ENCODE measurements at places on chromosomes 12 and 14.

- peak overlapping the region; percentile 39 for H3K4me3 ChIP-seq
- H3K36me3 ChIP-seq: peaks cover 20% of the 10 kb centered on the region
- peaks cover 69% of the 10 kb centered on the region for H3K4me1 ChIP-seq
- H3K27ac ChIP-seq: peak overlapping the region; percentile 1
- DNase-seq: peak; percentile 68
Measured at GRCh38 chr14:89422181-89422951, 5.3 kb upstream of the FOXN3 start.

DNA sequence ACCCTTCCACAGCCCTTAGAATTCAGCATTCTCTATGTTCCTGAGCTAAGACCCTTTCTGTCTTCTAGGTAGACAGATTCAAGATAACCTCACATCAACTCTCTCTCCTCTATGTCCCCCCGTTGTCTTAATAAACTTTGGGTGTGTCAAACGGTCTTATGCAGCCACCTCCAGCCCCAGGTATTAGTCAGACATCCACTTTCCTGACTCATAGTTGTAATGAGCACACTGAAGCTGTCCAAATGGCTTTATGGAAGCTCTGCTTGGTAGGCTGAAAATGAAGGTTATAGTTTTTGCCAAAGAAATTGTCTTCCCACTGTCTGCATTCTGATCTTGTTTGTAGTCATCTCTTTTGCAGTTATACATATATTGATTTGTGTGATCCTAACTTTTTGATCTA is 482.0 kb downstream of the RMST start:
- no peaks in the 10 kb centered on the region for H3K27me3 ChIP-seq
- H3K4me3 ChIP-seq: no peak overlapping the region
- H3K36me3 ChIP-seq: no peaks in the 10 kb centered on the region
- no peak overlapping the region for H3K27ac ChIP-seq

DNA sequence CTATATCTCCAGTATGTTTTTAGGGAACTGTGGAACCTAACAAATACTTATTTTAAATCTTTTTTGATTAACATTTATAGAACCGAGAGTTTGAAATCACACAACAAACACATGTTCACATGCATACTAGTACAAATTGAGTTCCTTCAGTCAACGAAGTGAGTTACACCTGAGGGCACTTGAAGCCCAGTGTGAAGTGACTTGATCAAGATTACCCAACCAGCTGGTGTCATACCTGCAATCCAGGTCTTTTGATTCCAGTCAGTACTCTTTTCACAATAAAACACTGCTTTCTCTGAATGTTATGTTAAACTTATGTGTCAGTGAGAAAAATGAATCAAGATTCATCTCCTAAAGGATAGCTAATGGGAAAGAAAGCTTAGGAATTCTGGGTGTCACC is 35.2 kb downstream of the VRK1 start:
- no peaks in the 10 kb centered on the region for H3K27me3 ChIP-seq
- DNase-seq: no peak
- no peak overlapping the region for H3K4me3 ChIP-seq
- peaks cover 54% of the 10 kb centered on the region for H3K36me3 ChIP-seq

- H3K4me3 ChIP-seq: no peak overlapping the region
- peaks cover 7% of the 10 kb centered on the region for H3K4me1 ChIP-seq
- H3K36me3 ChIP-seq: no peaks in the 10 kb centered on the region
- H3K27me3 ChIP-seq: peaks cover 55% of the 10 kb centered on the region
- H3K27ac ChIP-seq: no peak overlapping the region
- peak; percentile 42 for DNase-seq
Measured at GRCh38 chr12:1634590-1635191, 5.7 kb downstream of the WNT5B start.

DNA sequence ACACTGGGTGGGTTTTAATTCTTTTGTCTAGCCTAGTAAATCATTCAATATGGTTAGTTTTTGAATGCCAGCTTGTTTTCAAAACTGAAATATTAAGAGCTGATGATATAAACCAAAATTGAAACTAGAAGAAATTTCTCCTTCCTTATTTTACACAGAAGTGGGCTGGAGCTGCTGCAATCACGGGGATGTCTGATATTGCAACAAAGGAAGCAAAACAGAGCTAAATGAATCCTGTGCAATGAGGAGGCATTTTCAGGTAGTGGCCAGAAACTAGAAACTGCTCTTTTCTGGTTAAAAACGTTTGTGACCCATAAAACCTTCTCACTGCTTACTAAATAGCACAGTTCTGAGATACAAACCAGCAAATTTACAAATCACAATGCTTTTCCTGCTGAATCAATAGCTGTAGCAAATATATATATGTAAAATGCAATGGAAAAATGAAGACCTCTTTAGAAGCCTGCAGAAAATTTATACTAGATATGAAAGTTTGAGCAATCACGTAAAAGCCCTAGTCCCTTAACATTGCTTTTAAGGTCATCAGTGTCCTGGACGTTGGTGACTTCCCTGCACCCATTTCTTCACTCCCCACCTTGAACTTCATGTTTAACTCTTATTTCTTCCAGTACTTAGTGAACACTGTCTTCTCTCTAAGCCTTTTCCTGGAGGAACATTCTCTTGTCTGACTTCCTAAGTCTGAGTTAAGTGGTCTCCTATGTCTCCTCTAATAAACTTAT is 15.9 kb upstream of the LRRK2 start:
- DNase-seq: no peak
- H3K27me3 ChIP-seq: no peaks in the 10 kb centered on the region
- no peak overlapping the region for H3K4me3 ChIP-seq
- no peaks in the 10 kb centered on the region for H3K36me3 ChIP-seq

DNA sequence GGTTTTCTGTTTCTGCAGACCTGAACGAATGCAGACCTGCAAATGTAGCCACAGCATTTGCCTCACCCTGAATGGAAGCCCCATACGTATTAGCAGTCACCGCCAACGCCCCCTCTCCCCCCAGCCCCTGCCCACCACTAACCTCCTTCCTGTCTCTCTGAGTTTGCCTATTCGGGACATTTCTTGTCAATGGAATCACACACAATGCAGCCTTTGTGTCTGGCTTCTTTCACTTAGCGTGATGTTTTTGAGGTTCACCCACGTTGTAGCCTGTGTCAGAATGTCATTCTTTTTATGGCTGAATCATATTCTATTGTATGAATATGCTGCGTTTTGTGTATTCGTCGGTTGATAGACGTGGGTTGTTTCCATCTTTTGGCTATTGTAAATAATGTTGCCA is 178.6 kb downstream of the AACS start:
- peaks cover 4% of the 10 kb centered on the region for H3K27me3 ChIP-seq
- no peak overlapping the region for H3K4me3 ChIP-seq
- no peaks in the 10 kb centered on the region for H3K4me1 ChIP-seq
- H3K27ac ChIP-seq: no peak overlapping the region

DNA sequence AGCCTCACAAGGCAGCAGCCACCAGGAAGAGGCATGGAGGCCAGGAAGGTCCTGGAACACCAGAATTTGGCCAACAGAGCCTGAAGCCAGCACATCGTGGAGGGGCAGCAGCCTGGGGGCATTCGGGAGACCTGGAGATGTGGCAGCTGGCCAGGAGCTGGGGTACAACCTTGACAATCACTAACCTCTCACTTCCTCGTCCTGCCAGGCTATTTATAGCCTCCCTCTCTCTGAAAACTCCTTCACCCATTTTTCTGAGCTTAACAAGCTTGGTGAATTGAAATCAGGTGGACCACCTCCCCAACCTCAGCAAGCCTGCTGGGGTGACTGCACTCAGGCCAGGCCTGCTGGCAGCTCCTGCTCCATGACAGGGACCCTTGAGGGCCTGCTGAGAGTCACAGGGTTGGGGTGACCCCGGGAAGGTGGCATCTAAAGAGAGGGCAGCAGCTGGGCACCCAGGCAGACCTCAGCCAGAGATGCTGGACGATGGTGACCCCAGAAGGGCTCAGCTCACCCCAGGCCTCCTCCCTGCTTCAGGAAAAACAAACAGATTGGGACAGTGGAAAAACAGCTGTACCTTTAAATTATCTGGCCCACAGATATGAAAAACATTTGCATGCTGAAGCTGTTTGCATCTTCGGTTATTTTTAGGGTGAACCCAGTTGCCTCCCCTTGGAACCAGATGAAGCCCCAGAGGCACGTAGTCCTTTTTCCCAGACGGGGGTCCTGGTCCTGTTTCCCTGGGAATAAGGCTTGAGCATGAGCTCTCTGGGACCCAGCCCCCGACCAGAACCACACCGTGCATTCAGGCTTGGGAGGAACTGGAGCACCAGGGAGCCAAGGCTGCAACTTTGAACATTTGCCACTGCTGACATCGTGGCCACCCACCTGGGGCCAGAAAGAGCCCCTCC is 67.0 kb downstream of the PITPNM2 start:
- H3K27me3 ChIP-seq: no peaks in the 10 kb centered on the region
- H3K36me3 ChIP-seq: no peaks in the 10 kb centered on the region
- no peak for DNase-seq
- H3K4me3 ChIP-seq: no peak overlapping the region
- no peak overlapping the region for H3K27ac ChIP-seq
- no peaks in the 10 kb centered on the region for H3K4me1 ChIP-seq

- no peak for DNase-seq
- no peak overlapping the region for H3K4me3 ChIP-seq
- H3K36me3 ChIP-seq: no peaks in the 10 kb centered on the region
- H3K27me3 ChIP-seq: no peaks in the 10 kb centered on the region
- H3K27ac ChIP-seq: no peak overlapping the region
Measured at GRCh38 chr14:100857233-100857922, 31.5 kb downstream of the MEG3 start.

DNA sequence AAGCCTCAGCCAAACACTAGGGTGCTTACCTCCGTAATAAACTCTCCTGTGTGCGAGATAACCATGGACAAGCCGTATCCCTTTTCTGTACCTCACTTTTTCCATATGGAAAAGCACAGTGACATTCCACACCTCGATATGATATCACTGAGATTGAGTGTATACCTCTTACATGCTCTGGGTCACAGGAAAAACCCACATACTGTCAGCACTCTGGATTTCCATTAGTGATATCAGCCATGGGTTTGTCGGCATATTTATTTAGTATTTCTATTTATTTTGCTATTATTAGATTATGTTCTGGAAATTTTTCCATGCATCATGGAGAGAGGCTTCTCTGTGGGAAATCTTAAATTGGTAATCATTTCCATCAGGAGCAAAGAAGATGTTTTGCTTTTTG is 28.0 kb upstream of the DAAM1 start:
- H3K27ac ChIP-seq: no peak overlapping the region
- peaks cover 14% of the 10 kb centered on the region for H3K27me3 ChIP-seq
- peaks cover 1% of the 10 kb centered on the region for H3K4me1 ChIP-seq
- H3K36me3 ChIP-seq: no peaks in the 10 kb centered on the region
- no peak for DNase-seq

DNA sequence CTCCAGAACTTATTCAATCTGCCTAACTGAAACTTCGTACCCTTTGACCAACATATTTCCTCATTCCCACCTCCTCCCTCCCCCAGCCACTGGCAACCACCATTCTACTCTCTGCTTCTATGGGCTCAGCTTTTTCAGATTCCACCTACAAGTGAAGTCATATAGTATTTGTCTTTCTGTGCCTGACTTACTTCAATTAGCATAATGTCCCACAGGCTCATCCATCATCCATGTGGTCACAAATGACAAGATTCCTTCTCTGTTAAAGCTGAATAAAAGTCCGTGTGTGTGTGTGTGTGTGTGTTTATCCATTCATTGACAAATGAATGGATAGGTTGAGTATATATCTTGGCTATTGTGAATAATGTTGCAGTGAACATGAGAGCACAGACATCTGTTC is 1.3 kb upstream of the C14orf39 start:
- no peaks in the 10 kb centered on the region for H3K36me3 ChIP-seq
- no peak for DNase-seq
- peaks cover 16% of the 10 kb centered on the region for H3K27me3 ChIP-seq
- H3K4me3 ChIP-seq: no peak overlapping the region
- H3K4me1 ChIP-seq: peaks cover 3% of the 10 kb centered on the region

DNA sequence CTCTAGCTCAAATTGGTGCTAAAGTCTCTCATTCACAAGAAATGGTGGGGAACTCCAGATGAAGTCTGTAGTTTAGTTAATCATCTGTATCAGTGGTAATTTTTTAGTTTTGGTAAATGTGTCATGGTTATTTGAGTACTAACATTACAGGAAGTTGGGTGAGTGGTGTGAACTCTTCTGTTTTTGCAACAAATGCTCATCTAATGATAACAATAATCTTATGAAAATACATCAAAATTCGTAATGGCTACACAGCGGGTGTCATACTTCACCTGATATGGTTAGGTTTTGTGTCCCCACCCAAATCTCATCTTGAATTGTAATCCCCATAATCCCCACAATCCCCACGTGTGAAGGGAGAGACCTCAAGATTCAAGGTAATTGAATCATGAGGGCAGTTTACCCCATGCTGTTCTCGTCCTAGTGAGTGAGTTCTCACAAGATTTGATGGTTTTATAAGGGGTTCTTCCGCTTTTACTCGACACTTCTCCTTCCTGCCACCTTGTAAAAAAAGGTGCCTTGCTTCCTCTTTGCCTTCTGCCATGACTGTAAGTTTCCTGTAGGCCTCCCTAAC is 209.3 kb upstream of the FOXN3 start:
- peak overlapping the region; percentile 82 for H3K27ac ChIP-seq
- peaks cover 19% of the 10 kb centered on the region for H3K36me3 ChIP-seq

GRCh38 chr12:117017807-117018206 is 81.4 kb downstream of the TESC start:
- no peak overlapping the region for H3K27ac ChIP-seq
- H3K4me3 ChIP-seq: no peak overlapping the region
- no peaks in the 10 kb centered on the region for H3K4me1 ChIP-seq
- DNase-seq: no peak
- peaks cover 15% of the 10 kb centered on the region for H3K36me3 ChIP-seq

GRCh38 chr12:108582509-108582908 is 15.4 kb downstream of the TMEM119 start:
- H3K27me3 ChIP-seq: peaks cover 10% of the 10 kb centered on the region
- H3K27ac ChIP-seq: no peak overlapping the region
- H3K4me3 ChIP-seq: no peak overlapping the region
- H3K36me3 ChIP-seq: no peaks in the 10 kb centered on the region

DNA sequence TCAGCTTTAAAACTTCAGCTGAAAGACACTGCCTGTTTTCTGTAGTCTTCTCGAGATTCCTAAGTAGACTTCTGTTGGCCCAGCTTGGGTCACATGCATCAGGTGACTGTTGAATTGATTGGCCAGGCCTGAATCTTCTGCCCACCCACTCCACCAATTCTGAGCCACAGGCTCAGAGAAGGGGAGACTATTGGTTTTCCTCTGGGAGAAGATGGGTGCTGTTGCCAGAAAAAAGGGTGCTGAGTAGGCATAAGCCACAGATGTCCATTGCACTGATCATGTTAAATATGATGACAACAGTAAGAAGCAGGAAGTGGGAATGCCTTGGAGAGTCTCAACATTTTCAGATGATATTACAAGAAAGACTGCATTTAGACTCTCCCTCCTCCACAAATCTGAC is 6.8 kb upstream of the SPTLC2 start:
- DNase-seq: no peak
- no peak overlapping the region for H3K4me3 ChIP-seq
- no peak overlapping the region for H3K27ac ChIP-seq
- peaks cover 3% of the 10 kb centered on the region for H3K4me1 ChIP-seq

Measured in T-helper 2 cell treated with Interferon-gamma antibody and Interleukin-4, amounts not matched to agents 5 μg/mL and 100 μg/mL, for 36 hours (primary cell).